ENCODE measurements at places on chromosomes 2 and 18.

GRCh38 chr2:15596968-15597367 lies 5.3 kb downstream of the DDX1 start:
- peaks cover 54% of the 10 kb centered on the region for H3K36me3 ChIP-seq
- no peak for DNase-seq
- H3K4me3 ChIP-seq: no peak overlapping the region
- no peaks in the 10 kb centered on the region for H3K27me3 ChIP-seq
- no peaks in the 10 kb centered on the region for H3K4me1 ChIP-seq
- no peak overlapping the region for H3K27ac ChIP-seq

DNA sequence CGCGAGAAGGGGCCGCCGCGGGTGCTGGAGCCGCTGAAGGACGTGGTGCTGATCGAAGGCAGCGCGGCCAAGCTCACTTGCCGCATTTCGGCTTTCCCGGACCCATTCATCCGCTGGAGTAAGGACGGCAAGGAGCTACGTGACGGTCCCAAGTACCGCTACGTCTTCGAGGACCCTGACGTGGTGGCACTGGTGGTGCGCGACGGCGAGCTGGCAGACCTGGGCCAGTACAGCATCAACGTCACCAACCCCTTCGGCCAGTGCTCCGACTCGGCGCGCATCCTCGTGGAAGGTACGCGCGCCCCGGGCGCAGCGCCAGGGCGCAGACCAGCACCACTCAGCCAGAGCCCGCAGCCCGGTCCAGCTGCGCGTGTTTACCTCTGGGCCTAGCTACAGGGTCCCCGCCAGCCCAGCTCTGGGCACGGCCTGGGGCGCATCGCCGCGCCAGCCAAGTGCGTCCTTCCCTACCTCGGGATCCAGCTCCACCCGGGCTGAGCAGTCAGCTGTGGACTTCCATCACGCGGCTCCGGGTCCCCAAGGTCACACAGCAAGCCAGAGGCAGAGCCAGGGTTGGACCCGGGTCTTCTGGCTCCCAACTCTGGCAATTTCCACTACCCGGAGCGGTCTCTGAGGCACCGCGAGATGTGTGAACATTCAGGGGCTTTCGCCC lies 1.7 kb upstream of the GMPPA start:
- H3K27ac ChIP-seq: no peak overlapping the region
- no peak for DNase-seq
- peaks cover 36% of the 10 kb centered on the region for H3K27me3 ChIP-seq
- peak overlapping the region; percentile 90 for H3K4me3 ChIP-seq
- H3K36me3 ChIP-seq: peaks cover 38% of the 10 kb centered on the region

- peaks cover 42% of the 10 kb centered on the region for H3K4me1 ChIP-seq
- H3K36me3 ChIP-seq: peaks cover 4% of the 10 kb centered on the region
- H3K4me3 ChIP-seq: no peak overlapping the region
Measured at GRCh38 chr2:47226923-47227220, 71.8 kb upstream of the STPG4 start.

DNA sequence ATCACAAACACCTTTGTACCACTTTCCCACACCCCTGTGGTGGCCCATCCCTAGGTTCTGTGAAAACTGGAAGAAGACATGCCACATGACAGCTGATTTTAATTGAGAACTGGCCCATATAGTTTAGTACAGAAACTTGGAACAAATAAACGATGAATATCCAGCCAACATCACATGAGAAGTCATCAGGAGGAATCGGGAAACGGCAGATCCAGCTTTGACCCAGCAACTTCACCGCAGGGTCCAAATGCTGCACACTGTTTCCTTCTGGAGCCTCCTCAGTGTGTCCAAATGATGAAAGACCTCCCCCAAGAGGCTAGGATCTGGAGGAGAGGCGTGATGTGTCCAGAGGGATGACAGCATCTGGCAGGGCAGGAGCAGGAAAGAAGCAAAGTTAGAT lies 75.5 kb downstream of the COPS8 start:
- no peaks in the 10 kb centered on the region for H3K4me1 ChIP-seq
- no peak overlapping the region for H3K4me3 ChIP-seq
- no peak overlapping the region for H3K27ac ChIP-seq
- no peak for DNase-seq
- H3K27me3 ChIP-seq: peaks cover 36% of the 10 kb centered on the region

DNA sequence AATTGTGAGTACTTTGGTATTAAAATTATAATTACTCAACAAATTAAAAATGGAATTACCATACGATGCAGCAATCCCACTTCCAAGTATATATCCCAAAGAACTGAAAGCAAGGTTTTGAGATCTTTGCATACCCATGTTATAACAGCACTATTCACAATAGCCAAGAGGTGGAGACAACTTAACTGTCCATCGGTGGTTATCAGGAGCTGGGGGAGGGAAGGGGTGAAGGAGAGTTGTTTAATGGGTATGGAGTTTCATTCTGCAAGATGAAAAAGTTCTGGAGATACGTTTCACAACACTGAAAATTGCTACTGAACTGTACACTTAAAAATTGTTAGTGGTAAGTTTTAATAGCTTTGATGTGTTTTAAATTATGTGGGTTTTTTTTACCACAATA lies 25.7 kb downstream of the RAB10 start:
- DNase-seq: no peak
- H3K4me3 ChIP-seq: no peak overlapping the region
- H3K36me3 ChIP-seq: peaks cover 4% of the 10 kb centered on the region
- H3K4me1 ChIP-seq: peaks cover 26% of the 10 kb centered on the region
- H3K27me3 ChIP-seq: no peaks in the 10 kb centered on the region

GRCh38 chr2:239939736-239940483 lies 85.2 kb downstream of the NDUFA10 start:
- DNase-seq: no peak
- H3K4me1 ChIP-seq: no peaks in the 10 kb centered on the region
- H3K4me3 ChIP-seq: no peak overlapping the region

Measured in Calu3 (cell line).